ENCODE measurements at places on chromosomes 5 and 9. TPM values are rescaled to one million over a fixed set of nuclear protein-coding genes. Genes with fewer than 3 reads are reported as not detected.

DNA sequence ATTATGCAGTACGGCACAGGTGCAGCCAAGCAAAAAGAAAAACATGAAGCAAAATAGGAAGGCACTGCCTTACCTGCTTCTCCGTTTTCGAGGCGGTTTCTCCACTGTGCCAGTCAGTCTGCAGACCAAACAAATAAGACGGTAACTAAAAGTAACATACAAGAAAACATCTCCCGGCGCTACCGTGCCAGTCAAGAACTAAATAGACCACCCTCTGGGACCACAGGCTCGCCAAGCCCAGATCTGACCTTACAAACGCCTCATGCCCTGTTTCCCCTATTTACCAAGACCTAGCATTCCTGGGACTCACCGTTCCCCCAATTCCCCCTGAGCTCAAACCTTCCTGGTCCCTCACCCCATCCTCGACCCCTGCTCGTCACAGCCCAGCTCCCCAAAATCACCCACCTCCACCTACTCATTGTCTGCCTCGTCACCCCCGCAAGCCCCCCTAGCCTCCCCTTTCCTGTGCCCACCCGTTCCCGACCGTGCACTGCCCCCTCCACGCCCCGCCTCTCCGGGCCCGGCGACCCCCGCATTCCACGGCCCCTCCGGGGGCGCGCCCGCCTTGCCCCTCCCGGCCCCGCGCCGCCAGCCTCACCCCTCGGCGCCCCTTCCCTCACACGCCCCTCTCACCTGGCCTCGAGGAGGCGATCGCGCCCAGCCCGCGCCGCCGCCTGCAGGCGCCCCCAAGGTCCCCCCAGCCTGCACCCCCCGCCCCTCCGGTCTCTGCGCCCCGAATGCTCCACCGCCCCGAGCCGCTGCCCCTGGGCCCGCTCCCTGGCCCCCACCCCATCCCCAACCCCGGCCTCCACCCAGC lies 560 bp downstream of the SCAI start:
- no peak for DNase-seq

GRCh38 chr5:10760096-10760920 lies 726 bp downstream of the DAP start:
- peak; percentile 90 for DNase-seq

DNA sequence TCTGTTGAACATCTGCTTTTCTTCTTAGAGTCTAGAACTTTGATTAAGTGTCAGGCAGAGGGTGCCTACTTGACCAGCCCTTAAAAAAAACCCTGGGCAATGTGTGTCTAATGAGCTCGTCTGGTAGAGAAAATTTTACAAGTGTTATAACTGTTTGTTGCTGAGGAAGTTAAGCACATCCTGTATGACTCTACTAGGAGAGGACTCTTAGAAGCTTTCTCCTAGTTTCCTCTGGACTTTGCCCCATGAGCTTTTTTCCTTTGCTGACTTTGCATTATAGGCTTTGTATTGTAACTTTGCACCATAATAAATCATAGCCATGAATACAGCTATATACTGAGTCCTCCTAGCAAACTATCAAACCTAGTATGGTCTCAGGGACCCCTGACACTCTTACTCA lies 39.4 kb downstream of the GNG10 start:
- no peak for DNase-seq

DNA sequence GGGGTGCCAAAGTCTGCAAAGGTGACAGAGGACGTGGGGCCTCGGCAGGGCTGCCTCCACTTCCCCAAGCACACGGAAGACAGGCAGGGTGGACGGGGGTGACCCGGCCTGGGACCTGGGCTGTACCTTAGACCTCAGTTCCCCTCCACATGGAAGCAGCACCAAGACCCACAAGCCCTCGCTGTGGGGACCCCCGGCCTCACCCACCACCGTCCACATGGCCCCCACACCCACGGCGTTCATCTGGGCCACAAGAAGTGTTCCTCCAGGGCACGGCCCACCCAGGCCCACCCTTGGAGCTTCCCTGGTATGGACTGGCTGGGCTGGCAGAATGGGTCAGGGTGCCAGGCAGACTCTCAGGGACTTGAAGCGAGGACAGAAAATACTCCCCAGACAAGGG lies 45.8 kb upstream of the NKD2 start:
- DNase-seq: no peak

GRCh38 chr5:67992923-67993322 lies 222.6 kb upstream of the PIK3R1 start:
- DNase-seq: no peak

- DNase-seq: peak; percentile 72
Measured at GRCh38 chr5:122076669-122077365, 1.2 kb downstream of the LOX start.

- DNase-seq: peak; percentile 80
Measured at GRCh38 chr5:2750026-2750757, 1.3 kb downstream of the IRX2 start.

DNA sequence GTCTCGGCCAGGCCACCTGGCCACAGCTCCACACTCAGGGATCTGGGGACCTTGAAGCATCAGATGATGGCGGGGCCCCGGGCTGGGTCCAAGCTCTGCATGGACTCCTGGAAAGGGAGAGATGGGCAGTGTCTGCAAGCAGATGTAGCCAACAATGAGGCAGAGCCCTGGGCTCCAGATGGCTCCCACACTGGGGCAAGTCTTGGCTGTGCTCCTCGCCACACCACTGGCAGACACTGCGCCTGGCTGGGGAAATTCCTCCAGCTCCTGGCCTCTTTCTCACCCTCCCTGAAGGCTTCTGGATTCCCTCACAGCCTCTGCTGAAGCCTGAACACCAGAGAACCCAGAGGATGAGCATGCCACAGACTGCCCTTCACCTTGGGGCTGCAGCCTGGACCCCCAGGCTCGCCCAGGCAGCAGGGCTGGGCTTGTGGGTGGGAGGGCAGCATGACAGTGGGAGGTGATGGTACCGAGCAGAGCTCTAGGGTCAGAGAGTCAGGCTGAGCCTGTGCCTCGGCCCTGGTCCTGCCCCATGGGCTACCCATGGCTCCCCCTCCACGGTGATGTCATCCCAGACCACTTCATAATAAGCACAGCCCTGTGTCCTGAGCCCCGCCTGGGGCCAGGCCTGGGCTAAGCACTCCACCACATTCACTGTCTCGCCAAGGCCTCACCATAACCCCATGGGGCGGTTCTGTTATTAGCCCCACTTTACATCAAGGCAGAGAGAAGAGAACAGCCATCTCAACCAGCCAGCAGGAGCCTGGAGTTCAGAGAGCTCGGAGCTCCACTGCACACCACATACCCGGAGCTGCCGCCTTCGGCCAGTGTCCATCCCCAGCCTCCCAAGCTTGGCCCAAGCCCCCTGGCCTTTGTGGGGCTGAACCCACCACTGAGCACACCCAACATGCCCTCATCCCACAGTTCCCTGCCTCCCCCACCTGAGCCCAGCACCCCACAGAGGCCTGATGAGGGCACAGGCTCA lies 62.2 kb upstream of the ADAMTS2 start:
- no peak for DNase-seq

- no peak for DNase-seq
Measured at GRCh38 chr5:129382921-129383672, 77.0 kb upstream of the ADAMTS19 start.

GRCh38 chr9:20144197-20144596 lies 355.4 kb upstream of the SLC24A2 start:
- no peak for DNase-seq

DNA sequence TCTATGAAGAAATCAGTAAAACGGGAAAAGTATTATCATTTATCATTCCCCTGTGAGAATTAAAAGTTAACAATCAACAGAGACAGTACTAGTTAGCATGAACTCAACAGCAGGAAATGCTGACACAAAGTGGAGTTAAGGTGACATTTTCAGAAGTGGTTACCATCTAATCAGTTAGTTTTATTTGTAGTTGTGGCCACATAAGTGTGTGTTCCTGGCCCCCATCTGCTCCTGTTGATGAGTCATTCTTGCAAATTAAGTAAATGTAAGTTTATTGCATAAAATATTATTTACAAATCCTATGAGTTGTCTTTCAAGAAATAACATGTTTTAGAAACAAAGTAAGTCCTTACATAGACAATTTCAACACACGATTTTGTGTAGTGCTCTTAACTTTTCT lies 8.9 kb upstream of the BNC2 start:
- DNase-seq: no peak

GRCh38 chr5:177133853-177134696 lies 502 bp downstream of the NSD1 start:
- peak; percentile 92 for DNase-seq

DNA sequence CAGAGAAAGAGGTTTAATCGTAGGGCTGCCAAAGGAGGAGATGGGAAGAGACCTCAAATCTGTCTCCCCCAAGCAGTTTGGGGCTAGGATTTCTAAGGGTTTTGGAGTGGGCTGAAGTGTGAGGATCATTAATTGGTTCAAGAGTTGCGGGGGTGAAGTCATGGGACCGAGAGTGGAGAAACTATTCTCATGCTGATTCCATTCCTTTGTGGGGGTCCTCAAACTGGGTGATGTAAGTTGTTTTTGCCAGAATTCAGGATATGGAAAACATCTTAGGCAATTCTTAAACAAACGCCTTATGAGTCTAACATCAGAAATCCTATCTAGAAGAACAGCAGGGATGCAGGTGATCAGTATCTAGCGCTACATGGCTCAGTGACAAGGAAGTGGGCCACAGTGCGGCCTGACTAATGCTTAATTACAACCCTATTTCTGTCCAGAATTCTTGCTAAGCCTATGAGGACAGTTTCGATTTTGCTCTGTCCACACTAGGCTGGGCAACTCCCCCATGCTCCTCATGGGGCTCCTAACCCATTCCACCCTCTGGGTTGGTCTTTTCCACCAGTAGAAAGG lies 27.7 kb upstream of the TRIO start:
- no peak for DNase-seq

The NUTM2G gene
- 1.7 TPM for polyA plus RNA-seq

The SLC34A1 gene
- polyA plus RNA-seq: 0.26 TPM

The C5orf15 gene
- 119 TPM for polyA plus RNA-seq

Measured in left lung (tissue), 14 donors.